Esophagus squamous epithelium (tissue), 5 donors: ENCODE measurements at places on chromosomes 5 and 9. TPM values are rescaled to one million over a fixed set of nuclear protein-coding genes. Genes with fewer than 3 reads are reported as not detected.

DNA sequence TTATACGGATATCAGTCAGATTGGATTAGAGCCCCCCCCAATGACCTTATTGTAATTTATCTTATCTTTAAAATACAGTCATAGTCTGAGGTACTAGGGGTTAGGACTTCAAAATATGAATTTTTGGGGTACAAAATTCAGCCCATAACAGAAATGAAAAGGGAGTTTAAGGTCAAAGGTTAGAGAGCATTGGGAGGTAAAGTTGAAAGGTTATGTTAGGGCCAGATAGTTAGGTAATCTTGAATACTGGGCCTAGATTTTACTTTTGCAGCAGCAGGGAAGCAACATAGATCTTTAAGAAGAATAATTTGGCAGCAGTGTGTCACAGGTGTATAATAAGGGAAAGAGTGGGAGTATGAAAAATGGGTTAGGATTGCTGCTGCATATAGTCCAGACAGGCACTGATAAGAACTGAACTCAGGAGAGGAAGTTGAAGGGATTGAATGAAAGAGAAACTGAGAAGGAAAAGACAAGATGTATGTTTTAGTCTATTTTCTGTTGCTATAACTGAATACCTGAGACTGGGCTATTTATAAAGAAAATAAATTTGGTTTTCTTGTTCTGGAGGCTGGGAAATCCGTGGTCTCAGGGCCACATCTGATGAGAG is 10.7 kb upstream of the GCNT4 start:
- DNase-seq, result no peak

Gene PTGER4
- 14.9 TPM for total RNA-seq

- DNase-seq, result no peak
Measured at GRCh38 chr5:165119175-165119574, 1613.8 kb downstream of the MAT2B start.

Gene SLC36A2
- not detected for total RNA-seq

Gene MEIKIN
- total RNA-seq, result not detected

- DNase-seq, result no peak
Measured at GRCh38 chr5:57191986-57192385, 18.1 kb downstream of the GPBP1 start.

DNA sequence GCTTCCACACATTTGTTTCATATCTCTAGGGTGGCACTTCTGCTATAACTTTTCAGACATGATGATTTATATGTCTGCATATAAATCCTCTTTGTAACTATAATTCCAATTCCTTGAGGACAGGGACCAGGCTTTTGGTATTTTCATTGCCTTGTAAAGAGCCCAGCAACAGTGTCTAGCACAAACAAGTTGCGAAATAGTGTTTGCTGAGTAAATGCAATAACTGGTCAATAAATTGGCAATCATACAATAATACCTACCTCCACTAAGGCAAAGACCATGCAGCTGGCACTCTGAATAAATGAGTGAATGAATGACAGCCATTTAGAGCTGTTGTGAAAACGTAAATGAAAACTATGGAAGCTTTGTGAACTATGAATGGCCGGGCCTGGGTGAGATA is 564.0 kb upstream of the ZNF462 start:
- no peak for DNase-seq

DNA sequence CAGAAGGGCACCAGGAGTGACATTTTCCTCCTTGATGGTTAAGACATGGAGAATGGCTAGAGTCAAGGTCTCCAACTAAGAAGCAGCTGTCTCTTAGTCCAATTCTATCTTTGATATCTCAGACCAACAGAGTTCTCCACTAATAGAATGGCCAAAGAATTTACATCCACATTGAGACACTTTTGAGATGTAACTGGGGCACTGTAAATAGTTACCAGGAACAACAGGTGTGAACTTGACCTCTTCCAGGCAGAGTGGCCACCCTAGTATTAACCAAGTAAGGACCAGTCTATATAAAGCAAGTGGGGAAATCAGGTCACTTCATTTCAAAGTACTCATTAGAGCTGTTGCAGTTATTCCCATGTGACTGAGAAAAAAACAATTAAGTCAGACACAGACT is 159.7 kb upstream of the RAD23B start:
- DNase-seq, result no peak

DNA sequence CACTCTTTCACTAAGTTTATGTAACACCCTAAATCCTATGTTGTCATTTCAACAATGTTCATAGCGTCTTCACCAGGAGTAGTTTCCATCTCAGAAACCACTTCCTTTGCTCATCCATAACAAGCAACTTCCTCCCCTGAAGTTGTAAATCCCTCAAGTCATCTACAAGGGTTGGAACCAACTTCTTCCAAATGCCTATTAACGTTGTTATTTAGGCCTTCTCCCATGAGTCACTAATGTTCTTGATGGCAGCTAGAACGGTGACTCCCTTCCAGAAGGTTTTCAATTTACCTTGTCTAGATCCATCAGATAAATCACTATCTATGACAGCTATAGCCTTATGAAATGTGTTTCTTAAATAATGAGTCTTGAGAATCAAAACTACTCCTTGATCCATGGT is 73.3 kb upstream of the TARS1 start:
- no peak for DNase-seq

GRCh38 chr9:9124616-9125015 is 1325.0 kb upstream of the DMAC1 start:
- DNase-seq, result no peak

DNA sequence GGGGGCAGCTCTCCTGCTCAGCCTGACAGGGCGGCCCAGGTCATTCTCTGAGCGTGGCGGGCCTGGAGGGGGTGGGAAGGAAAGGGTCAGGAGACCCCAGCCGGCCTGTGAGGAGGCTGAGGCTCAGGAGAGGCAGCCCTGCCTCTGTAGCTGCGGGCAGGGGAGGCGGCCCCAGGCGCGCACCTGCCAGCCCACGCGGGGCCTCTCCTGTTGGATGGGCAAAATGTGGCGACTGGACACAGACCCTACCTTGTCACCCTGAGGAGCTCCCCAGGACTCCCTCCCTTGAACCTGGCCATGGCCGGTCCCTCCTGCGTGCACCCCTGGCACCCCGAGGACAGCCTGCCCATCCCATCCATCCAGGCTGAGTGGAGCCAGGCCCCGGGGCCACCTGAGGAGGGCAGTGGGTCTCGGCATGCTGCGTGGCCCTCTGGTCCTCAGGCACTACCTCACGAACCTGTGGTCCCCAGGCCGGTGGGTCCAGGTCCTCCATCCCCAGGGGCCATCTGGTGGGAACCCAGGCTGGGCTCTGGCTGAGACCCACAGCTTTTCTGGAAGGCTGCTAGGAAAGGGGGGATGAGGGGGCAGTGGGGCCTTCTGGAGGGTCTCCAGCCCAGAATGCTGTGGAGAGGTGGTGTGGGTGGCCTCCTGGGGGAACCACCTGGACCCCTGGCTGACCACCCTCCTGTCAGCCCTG is 15.1 kb upstream of the NRARP start:
- no peak for DNase-seq

- DNase-seq, result no peak
Measured at GRCh38 chr9:12230708-12231107, 462.5 kb upstream of the TYRP1 start.

GRCh38 chr5:76358-77169 is 15.4 kb upstream of the PLEKHG4B start:
- DNase-seq, result no peak

- DNase-seq, result no peak
Measured at GRCh38 chr5:142947427-142947709, 177.2 kb downstream of the ARHGAP26 start.

Gene PHF24
- total RNA-seq, result 0.44 TPM

GRCh38 chr5:172141949-172142319 is 46.1 kb downstream of the STK10 start:
- DNase-seq, result no peak

Gene IGFBPL1
- total RNA-seq, result not detected

DNA sequence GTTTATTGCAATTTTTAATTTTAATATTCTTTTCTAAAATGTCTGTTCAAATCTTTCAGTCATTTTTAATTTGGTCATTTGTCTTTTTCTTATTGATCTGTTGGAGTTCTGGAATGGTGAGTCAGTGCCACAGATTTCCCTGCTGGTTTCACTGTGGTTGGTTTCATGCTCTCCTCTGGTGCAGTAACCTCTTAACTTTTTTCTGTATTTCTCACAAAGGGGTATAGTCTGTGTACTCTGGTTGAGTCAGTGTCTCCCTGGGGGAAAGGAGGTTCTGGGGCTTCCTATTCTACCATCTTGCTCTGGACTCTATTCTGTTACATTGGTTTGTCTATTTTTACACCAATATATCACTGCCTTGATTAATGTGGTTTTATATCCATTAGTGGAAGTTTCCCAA is 178.8 kb downstream of the CSNK1G3 start:
- DNase-seq, result no peak

DNA sequence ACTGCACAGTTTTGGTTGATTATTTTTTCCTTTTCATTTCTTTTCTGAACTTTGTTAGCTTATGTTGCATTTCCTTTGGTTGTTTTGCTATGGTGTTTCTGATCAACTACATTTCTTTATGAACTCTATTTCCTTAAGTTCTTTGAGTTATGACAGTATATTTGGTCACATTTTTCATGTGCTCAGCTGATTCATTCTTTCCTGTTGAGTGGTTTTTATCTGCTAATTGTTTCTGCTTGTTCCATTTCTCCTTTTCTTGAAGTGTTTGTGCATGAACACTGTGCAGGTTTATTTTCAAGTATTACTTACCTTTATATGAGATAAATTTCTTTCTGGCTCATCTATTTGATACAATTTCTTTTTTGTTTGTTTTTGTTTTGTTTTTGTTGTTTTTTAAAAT is 50.9 kb upstream of the MACIR start:
- no peak for DNase-seq

Gene AFAP1L1
- total RNA-seq, result 6.3 TPM

Gene LAMC3
- total RNA-seq, result 1.4 TPM

DNA sequence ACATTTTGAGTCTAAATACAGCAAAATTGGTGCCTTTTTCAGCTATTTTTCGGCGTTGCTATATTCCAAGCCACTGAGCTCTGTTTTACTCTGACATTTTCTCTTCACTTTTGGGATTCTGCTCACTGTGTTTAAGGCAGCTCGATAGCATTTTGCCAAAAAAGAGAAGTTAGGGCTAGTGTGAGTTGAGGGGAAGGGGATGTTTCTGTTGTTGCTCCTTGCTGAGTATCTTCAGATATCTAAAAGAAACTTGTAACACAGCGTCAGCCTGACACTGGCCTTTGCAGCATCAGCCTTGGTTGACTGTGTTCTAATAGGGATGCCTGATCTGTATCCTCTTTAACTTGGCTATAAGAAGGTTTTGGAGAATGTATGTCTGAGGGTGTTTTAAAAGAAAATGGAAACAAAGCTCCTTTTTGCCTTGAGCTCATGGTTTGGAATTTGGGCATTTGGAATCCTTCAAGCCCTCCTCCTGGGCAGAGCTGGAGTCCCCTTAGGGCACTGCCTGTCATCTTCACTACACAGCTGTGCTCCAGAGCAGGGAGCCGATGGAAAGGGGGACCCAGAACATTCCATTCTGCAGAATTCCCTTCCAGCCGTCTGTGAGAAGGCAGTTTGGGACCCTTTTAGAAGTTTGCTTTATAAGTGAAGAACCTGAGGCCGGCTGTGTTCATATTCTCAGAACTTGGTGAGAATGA is 63.0 kb downstream of the EXOSC2 start:
- DNase-seq, result no peak

Gene AK8
- total RNA-seq, result not detected

DNA sequence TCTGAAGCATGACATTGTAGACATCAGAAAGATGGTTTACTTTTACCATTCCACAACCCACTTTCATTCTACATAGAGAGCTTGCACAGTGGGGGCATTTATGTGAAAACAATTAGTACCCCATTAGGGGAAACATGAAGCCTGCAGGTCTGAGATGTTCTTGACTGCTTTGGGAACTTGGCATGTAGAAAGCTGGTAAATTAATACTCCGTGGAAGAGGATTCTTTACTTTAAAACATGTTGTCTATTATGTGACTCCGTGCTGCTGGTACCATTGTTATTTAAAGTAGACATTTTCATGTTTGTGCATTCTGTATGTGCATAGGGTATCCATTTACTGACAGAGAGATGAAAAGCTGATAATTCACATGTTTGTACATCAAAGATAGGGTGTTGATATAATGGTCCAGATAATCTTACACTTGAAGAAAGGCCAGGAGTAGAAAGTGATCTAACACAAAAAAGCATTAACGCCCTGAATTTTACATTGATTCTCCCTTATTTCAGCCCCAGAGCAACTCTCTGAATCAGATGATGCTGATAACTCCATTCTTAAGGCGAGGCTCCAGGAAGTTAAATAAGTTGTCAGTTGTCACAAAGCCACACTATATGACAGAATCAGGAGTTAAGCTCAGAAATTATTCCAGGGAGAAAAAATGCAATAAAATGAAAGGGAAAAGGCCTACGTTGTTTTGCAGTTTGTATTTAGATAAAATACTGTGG is 50.1 kb upstream of the CD180 start:
- DNase-seq, result no peak

DNA sequence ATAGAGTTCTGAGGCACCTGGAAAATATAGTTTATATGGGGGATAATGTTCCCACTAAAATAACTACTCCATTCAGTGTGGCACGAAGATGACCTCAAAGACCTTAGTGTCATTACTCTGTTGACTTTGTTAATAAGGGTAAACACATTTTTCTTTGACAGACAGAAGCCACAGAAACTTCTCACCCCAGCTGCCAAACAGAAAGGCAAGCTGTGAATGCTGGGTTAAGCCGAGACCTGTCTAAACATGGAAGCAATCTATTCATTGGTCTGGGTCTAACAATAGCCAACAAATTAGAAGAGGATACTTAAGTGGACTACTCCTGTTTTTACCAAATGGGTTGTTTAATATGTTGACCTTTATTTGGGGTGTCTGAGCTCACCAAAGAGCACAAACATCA is 171.4 kb downstream of the TLE1 start:
- DNase-seq, result no peak

Gene RGS7BP
- 0.22 TPM for total RNA-seq

DNA sequence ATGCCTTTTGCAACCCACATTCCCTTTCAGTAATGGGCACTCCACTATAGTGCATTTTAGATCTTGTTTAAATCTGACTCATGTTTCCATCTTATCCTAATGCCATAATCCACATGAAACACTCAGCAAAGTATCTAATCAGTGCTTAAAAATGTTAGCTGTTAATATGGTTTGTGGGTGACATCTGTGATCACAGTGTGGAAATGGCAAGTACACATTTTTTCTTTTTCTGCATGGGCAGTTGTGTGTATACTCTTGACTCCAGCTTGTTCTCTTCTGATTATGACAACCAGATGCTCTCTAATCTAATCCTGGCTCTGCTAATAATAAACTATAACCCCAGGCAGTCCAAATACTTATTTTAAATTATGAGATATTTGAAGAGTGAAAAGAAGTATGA is 103.3 kb downstream of the EDIL3 start:
- no peak for DNase-seq

- DNase-seq, result no peak
Measured at GRCh38 chr5:16178745-16179372, 732 bp downstream of the MARCHF11 start.

Gene WWC1
- total RNA-seq, result 15.6 TPM
